ENCODE measurements at places on chromosomes 2 and 18.

GRCh38 chr2:84768840-84769239 lies 112.0 kb downstream of the TRABD2A start:
- no peak for DNase-seq

GRCh38 chr2:95313296-95314131 lies 16.4 kb downstream of the KCNIP3 start:
- no peak for DNase-seq

DNA sequence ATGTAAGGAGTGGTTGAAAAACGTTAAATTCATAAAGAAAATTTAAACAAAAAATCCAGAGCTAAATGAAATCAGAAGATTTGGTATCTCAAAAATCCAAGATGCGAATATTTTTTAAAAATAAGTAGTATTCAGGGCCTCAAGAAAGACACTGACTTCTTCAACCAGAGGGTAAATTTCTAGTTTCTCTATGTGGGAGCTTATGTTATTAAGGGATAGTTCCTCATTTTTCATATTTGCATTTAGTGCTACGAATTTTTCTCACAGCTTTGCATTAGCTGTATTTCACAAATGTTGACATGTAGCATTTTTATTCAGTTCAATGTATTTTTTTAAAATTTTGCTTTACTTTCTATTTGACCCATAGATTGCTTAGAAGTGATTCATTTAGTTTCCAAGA lies 454.7 kb downstream of the CBLN2 start:
- DNase-seq = no peak

GRCh38 chr2:9336576-9337314 lies 86.6 kb downstream of the ITGB1BP1 start:
- no peak for DNase-seq

DNA sequence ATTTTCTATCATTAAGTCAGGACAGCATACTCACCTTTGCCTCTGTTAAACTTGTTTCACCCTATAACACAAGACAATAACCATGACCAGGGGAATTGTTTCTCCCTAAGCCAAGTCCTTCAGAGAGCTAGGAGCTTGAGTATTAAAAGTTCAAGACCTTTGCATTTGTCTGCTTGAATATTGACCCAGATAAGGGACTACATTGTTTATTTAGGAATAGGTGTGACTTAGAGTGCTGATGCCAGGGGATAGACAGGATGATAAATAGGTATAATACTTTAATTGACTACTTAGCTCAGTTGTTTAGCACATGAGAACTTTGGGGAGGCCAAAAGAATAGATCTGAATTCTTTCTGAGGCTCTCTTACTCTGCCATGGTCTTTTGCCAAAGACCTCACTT lies 185.8 kb downstream of the FMNL2 start:
- DNase-seq = no peak

GRCh38 chr2:240602266-240603050 lies 15.9 kb downstream of the CAPN10 start:
- no peak for DNase-seq

DNA sequence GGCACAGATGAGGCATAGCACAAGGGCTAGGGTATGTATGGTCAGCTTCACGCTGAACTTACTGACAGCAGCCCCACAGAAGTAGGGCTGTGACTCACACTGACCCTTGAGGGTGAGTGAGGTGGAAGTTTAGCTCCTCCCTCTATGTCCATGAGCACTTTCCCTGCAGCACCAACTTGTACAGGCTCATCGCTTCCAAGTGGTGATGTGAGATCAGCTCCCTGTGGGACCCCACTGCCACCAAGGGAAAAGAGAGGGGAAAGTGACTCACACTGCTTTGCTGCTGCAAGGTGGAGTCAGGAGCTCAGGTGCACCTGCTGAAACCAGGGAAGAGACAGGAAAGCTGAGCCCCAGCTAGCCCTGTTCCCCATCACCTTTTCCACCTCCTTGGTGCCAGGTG lies 91.5 kb downstream of the TEX51 start:
- no peak for DNase-seq

DNA sequence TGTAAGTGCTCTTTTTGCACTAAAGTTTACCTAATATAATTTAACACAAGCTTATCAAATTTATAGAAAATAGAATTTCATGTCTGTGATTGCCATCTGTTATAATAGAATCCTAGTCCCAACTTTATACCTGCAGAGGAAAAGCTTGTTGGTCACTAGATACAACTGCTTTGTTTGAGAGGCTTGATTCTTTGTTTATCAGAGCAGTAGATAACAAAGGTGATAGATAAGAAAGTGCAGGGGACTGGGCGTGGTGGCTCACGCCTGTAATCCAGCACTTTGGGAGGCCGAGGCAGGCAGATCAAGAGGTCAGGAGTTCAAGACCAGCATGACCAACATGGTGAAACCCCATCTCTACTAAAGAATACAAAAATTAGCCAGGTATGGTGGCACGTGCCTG lies 528.0 kb downstream of the STK39 start:
- no peak for DNase-seq

GRCh38 chr2:151996243-151997003 lies 102.4 kb downstream of the CACNB4 start:
- no peak for DNase-seq

GRCh38 chr2:56182420-56182819 lies 1.4 kb upstream of the CCDC85A start:
- no peak for DNase-seq

GRCh38 chr2:189576396-189576795 lies 4.2 kb downstream of the SLC40A1 start:
- DNase-seq = no peak

GRCh38 chr2:218010984-218011652 lies 8.3 kb upstream of the TNS1 start:
- DNase-seq = no peak

GRCh38 chr2:241461693-241462677 lies 46.4 kb downstream of the STK25 start:
- DNase-seq = no peak

- no peak for DNase-seq
Observed at GRCh38 chr2:237426517-237426916, 12.6 kb upstream of the COL6A3 start.

- DNase-seq = no peak
Observed at GRCh38 chr18:22705328-22705727, 227.8 kb upstream of the RBBP8 start.

GRCh38 chr2:80338794-80339193 lies 34.2 kb upstream of the LRRTM1 start:
- no peak for DNase-seq

DNA sequence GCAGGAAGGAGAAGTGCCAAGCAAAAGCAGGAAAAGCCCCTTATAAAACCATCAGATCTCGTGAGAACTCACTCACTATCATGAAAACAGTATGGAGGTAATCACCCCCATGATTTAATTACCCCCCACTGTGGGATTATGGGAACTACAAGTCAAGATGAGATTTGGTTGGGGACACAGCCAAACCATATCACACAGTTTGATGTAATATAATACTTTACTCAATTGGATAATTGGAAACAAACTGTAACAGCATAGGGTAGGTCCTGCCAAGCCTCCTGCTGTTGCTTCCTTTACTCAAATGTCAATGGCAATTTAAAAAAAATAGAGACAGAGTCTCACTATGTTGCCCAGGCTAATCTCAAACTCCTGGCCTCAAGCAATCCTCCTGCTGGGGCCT lies 15.5 kb upstream of the METTL21A start:
- DNase-seq = no peak

DNA sequence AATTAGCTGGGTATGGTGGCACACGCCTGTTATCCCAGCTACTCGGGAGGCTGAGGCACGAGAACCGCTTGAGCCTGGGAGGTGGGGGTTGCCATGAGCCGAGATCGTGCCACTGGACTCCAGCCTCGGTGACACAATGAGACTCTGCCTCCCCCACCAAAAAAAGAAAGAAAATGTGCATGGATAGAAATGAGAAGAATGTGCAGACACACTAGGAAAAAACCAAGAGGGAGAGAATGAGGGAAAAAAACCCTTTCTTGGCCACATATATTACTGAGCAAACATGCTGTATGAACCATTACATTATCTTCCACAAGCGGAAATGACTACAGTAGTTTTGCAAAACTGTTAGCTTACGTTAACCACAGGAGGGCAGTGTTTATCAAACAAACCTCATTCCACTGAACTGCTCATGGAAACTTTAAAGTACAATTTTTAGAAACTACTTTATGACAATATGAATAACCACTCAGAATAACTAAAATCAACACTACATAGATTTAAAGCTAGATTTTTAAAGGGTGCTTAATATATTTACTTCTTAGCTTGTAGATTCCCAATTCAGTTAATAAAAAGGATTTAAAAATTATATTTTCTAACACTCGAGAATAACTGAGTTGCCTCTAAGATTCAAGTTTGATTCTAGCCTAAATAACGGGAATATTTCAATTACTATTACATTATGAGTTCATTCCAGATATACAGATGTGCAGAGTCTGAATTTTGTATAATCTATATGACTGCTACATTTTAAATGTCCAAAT lies 26.4 kb downstream of the ASXL2 start:
- DNase-seq = peak; percentile 23

GRCh38 chr18:463827-464541 lies 36.5 kb downstream of the COLEC12 start:
- no peak for DNase-seq

GRCh38 chr2:179861027-179861415 lies 391 bp downstream of the ZNF385B start:
- no peak for DNase-seq

DNA sequence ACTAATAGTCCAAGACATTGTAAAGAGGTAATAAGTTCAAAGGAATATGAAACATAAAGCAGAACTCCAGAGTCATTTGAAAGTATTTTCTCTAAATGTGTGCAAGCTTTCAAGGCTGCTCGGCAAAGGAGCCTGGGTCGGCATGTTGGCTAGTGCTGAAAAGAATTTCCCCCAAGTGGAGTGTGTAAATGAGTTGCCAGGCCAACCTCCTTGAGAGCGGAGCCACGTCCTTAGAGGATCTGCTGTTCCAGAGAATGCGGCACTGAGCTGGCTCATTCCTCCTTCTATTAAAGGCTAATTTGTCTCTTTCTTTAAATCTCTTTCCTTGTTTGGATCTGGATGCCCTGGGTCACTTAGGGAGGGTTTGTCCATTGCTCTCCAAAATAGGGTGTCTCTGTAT lies 127.5 kb downstream of the RDH14 start:
- DNase-seq = no peak

DNA sequence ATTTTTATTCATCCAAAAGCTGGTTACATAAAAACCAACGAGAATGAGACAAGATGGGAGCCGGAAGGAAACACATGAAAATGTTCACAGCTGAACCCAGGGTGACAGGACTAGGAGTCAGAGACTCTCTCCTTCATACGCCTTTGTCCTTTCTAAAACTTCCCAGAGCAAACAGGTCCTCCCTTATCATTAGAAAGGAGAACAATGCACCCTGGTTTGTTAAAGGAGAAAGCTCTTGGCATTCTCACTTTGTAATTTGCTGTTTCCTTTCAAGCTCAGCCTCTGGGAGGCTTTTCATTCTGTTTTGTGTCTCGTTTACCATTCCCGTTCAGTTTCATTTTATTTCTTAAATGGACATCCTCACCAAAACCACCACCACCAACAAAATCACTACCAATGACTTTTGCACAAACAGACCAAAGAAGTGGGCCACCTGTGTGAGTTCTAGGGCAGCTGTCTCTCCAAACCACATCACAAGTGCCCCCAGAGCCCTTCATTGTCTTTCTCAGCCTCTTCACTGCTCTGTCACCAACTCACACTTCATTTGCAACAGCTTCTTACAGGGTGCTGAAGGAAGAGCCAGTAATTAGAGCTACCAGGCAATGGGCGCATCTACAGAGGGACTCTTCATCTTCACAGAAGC lies 105.3 kb downstream of the HDAC4 start:
- no peak for DNase-seq

GRCh38 chr2:99988599-99988998 lies 153.8 kb downstream of the AFF3 start:
- no peak for DNase-seq

DNA sequence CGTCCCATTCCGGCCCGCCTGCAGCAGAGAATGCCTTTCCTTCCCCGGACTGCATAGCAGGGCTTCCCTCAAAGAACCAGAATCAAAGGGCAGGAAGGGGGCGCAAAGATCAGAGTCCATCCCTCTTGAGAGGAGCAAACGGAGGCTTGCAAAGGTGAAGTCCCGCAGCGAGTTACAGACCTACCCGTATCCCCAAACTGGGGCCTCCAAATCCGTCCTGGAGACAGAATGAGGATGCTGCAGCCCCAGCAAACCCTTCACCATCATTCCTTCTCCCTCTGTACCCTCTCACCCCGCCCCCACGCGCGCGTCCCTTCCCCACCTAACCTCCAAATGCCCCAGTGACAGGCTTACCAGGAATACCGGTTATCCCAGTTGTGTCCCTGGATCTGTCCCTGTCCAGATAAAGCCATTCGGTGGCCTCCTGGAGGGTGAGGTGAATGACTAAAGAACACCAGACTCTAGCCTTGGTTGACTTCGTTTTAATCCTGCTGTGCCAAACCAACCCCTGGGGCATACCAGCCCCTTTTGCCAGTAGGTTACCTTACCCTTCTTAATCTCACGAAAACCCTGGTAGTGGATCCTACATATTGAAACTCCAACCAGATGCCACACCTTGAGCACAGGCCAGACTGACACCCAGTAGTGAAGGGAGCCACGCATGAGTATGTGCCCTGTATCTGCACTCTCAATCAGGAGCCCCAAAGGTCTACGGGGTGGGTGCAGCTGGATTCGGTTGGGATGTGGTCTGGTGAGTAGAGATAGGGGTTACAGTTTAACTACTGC lies 961 bp upstream of the SLC40A1 start:
- DNase-seq = no peak

- no peak for DNase-seq
Observed at GRCh38 chr2:205473791-205474190, 208.5 kb upstream of the NRP2 start.

GRCh38 chr2:134347756-134348155 lies 93.9 kb downstream of the MGAT5 start:
- DNase-seq = no peak

DNA sequence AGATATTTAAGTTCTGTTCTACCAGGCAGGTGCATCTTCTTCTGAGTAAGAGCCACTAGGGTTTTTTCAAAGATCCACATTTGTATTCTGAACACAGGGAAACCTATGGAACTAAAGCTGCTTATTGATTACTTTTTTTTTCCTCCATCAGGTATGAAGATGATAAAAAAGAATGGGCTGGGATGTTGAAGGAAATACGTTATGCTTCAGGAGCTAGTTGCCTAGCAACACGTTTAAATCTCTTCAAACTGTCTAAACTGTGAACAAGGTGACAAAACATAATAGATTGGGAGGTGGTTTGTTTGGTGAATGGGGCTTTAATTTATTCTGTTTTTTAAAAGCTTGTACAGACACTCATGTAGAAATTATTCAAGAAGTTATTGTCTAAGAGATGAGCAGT lies 15.9 kb downstream of the KLHL41 start:
- DNase-seq = no peak

- no peak for DNase-seq
Observed at GRCh38 chr2:15471606-15472005, 89.5 kb downstream of the NBAS start.

DNA sequence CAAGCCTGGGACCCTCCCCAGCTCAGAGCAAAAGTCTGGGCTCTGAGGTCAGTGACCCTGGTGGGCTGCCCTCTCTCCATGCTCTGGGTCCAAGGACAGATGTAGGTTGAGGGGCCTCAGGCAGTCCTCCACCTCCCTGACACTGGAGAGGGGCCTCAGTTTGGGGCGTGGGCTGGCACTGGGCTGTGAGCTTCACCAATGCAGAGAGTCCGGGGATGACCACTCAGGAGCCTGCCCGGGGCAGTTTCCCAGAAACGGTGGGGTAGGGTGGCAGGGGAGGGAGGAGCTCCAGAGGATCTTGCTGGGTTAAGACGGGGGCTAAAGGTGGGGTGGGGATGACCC lies 40.5 kb upstream of the SMAD7 start:
- no peak for DNase-seq
